Brain (organoid and tissue), 16 donors: ENCODE measurements at places on chromosomes 11 and 22.

- DNase-seq: peak; percentile 7
These were observed 1.8 kb downstream of the IGF2 start for GRCh38 chr11:2137202-2138067.

- no peak for DNase-seq
These were observed 35.0 kb downstream of the MAFF start for GRCh38 chr22:38236786-38237185.

GRCh38 chr11:35852056-35852455, 91.8 kb upstream of the LDLRAD3 start:
- peak; percentile 58 for DNase-seq

- DNase-seq: no peak
These were observed 13.1 kb upstream of the MFRP start for GRCh38 chr11:119359365-119360214.

DNA sequence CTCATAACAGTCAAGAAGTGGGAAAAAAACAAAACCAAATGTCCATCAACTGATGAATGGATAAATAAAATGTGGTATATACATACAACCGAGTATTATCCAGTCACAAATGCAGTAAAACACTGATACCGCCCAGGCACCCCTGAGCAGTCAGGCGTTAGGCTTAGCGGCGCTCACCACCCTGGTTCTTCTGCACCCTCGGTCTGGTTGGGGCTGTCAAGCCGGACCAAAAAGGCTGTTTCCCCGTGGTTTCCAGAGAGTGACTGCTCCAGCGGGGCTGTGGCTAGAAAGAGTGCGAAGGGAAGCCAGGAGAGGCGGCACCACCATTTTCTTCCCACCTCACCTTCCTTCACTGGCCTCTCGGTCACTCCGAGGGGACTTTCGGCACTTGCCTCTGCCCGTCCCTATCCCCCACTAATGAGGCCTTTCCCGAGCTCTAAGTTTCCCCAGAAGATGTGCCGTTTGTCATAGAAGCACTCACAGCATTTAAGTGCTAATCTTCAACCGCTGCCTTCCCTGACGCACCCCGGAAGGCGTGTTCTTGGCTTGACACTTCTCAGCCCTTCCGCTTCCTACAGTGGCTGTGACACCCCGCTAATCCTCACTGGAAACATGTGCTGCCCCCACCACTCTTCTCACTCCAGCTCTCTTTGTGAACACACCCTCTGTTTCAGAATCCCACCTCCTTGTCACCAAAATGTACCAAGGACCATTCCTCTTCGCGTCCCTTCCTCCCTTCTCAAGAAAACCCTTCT, 42.4 kb downstream of the FCHSD2 start:
- no peak for DNase-seq

- no peak for DNase-seq
These were observed 21.9 kb upstream of the TMPRSS4 start for GRCh38 chr11:118054712-118055640.

DNA sequence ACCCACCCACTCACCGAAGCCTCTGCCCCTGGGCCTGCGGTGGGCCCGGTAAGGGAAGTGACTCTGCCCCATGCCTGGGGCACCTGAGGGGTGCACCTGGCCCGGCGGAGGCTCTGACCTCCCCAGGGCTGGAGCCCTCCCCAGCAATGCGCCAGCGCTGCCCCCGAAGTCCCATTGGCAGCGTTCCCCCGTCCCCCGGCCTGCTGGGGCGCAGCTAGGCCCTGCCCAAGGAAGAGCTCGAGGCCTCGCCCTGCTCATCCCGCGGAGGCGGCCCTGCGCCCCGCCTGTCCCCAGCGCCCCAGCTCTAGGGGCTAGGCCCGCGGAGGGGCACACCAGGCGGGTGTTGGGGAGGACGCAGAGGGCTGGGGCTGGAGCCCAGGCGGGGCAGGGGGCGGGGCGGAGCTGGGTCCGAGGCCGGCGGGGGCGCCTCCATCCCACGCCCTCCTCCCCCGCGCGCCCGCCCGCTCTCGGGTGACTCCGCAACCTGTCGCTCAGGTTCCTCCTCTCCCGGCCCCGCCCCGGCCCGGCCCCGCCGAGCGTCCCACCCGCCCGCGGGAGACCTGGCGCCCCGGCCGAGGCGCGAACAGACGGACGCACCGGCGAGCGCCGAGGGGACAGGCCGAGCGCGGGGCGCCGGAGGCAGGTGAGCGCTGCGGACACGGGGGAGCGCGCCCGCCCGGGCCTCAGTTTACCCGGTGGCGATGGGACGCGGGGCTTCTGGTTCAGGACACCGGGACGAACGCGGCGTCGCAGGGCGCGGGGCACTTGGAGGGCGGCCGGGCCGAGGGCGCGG, at the start of gene EPS8L2:
TSS of gene EPS8L2 (plus strand) at position 586 of the 793 bp plus-strand sequence. CDS start 3,177 bp downstream, outside the sequence.
- no peak for DNase-seq

DNA sequence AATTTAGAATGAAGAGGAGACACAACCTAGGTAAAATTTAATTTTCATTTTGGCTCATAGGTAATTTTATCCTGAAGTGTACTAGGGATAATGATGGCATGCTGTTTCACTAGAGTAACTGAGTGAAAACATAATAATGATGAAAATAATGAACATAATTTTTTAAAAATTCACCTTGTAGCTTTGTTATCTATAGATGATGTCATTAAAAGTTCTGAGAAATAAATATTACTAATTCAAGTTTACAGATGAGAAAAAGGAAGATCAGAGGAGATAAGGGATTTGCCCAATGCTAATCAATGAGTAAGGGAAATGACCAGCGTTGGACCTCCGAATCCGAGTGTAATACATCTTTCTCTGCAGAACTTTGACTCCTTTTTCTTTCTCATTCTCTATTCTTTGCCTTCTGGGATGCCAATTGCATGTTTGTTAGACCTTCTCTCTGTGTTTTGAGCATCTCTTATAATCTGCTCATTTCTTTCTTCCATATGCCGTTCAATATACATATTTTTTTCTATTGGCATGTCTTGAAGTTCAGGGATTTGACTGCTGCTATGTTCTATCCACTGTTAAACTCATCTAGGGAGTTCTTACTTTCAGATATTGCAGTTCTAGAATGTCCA, 186.5 kb downstream of the SNX19 start:
- DNase-seq: no peak

GRCh38 chr11:35262056-35262455, 123.1 kb downstream of the CD44 start:
- no peak for DNase-seq

DNA sequence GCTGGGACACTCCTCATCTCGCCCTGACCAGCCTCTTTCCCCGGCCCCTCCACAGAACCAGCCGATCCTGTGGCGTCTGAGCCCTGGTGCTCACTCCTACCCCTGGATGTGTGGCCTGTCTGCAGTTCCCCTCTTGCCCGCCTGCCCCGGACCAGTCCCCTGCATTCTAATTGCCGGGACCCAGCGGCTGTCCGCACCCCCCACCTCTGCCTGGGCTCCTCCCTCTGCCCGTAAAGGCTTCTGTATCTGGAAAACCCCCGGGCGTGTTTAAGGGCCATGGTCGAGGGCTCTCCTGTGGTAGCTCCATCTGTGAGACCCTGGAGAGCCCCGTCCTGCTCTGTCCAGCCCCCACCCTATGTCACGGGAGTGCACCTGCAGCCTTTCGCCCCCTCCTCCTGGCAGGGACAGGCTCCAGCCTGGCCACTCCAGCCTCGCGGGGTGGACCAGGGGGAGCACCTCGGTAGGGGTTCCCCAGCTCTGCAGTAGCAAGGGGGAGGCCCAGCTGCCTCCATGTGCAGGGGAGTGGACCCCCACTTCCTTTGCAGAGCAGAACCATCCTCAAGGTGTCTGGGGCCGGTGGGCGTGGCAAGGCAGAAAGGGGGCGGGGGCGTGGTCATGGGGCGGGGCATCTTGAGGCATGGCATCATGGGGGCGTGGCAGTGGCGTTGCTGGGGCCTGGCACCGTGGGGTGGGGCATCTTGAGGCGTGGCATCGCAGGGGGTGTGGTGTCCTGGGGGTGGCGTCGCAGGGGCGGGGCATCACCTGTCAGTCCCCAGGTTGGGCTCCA, 430.4 kb downstream of the TBC1D22A start:
- no peak for DNase-seq

DNA sequence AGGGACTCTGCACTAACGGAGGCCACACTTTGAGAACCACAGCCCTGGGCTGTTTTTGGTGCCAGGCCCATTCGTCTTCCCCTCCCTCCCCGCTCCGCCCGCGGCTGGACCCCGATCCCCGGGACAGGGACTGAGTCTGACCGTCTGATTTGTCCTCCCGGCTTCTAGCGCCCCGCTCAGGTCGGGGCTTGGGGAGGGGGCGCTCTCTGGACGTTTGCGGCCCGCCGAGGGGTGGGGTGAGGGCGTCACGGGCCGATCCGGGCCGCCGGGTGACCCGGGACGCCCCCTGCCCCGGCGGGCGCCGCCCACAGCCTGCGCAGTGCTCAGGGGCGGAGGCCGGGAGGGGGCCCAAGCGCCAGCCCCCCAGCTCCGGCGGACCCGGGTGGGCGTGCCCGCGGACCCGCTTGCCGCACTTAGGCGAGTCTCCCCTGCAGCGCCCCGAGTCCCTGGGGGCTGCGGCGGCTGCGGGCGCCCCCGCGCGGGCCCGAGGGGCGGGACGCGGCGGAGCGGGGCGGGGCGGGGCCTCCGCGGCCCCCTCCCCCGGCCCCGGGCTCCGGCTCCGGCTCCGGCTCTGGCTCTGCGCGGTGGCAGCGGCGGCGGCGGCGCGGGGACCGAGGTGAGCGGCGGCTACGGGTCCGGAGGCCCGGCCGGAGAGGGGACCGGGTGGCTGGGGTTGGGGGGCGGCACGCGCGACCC, 33.7 kb upstream of the PRR5 start:
- DNase-seq: peak; percentile 47

DNA sequence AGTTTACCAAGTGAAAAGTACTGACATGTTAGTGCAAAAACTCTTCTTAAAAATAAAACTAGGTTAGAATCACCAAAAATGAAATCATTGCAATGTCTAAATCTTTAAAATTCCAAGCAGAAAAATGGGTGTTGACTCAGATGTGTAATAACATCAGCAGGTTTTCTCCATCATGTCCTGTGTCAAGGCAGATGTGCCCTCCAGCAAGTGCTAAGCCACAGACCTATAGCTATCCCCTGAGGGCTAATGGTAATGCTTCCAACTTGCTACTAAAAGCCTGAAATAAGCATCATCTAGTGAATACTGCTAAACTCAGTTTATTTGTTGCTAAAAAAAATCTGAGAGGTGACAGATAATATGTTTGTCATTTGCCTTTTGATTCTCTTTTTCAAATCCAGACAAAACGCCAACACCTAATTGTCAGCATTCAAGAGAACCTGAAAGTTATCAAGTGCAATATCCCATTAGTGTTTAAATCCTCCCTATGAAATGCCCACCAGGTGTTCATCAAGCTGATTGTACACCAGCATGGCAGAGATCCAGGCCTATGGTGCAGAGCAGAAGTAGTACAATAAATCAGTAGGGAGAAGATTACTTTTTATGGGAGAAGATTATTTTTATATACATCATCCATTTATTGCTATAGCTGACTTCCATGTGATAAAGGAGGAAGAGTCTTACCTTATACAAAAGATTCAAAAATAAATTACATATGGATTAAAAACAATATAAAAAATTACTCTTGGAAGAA, 55.1 kb upstream of the SYT9 start:
- no peak for DNase-seq

DNA sequence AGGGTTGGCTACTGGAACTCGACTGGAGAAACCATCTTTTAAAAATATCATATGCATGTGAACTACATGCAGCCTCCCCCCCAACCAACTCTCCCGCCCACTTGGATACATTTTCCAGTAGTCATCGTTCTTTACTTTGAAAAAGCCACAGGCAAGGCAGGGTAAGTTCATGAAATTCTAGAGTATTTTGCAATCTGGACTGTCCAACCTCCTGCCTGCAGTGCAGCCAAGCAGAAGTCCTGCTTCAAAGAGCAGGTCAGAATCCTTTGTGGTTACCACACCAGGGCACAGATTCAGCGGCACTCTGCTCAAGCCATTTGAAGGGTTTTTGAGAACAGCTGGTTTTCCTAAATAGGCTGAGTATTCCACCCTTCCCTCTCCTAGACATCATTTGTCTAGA, 12.1 kb downstream of the ELF5 start:
- DNase-seq: no peak

GRCh38 chr11:74721479-74721835, 9.8 kb downstream of the CHRDL2 start:
- no peak for DNase-seq

- no peak for DNase-seq
These were observed 4.4 kb downstream of the SLC2A11 start for GRCh38 chr22:23862103-23862502.

DNA sequence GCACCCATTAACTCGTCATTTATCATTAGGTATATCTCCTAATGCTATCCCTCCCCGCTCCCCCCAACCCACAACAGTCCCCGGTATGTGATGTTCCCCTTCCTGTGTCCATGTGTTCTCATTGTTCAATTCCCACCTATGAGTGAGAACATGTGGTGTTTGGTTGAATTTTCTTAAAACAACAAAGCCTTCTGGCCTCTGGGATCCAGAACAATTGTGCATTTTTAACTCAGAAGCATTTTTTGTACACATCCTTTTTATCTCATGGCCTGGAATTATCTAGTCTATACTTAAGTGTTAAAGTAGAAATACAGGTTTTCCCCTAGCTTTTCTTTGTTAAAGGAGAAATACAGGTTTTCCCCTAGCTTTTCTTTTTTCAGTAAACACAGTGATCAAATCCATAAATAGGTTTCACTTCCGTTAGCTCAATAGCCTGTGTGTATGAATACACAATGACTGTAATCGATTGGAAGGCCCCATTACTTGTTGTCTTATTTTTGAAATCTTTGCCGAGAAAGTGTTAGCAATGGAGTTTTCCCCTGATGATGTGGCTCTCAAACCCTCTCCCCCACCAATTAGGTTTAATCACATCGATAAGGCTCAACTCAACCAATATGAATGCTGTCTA, 125.6 kb upstream of the PITPNB start:
- DNase-seq: no peak

DNA sequence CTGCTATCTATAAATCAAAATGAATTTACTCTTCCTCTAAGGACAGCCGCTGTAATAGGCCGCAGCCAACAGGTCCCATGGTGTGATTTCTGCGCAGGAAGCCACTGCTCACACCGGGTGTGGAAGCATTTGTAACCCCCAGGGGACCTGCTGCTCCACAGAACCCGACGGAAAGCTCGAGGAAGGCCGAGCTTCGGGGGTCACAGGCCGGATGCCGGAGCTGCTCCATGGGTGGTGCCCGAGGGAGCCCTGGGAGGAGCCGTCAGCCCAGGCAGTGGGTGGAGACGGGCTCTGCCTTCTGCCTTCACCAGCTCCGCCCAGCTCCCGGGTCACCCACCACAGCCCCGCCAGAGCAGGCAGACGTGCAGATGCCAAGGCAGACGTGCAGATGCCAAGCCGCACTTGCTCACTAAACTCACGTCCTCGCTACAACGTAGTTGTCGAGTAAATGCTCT, 63.5 kb downstream of the BRD1 start:
- DNase-seq: no peak
